ENCODE measurements at places on chromosomes 4 and X.
A peak's percentile ranks its signal among the peaks of the same experiment; 100 is the strongest.

DNA sequence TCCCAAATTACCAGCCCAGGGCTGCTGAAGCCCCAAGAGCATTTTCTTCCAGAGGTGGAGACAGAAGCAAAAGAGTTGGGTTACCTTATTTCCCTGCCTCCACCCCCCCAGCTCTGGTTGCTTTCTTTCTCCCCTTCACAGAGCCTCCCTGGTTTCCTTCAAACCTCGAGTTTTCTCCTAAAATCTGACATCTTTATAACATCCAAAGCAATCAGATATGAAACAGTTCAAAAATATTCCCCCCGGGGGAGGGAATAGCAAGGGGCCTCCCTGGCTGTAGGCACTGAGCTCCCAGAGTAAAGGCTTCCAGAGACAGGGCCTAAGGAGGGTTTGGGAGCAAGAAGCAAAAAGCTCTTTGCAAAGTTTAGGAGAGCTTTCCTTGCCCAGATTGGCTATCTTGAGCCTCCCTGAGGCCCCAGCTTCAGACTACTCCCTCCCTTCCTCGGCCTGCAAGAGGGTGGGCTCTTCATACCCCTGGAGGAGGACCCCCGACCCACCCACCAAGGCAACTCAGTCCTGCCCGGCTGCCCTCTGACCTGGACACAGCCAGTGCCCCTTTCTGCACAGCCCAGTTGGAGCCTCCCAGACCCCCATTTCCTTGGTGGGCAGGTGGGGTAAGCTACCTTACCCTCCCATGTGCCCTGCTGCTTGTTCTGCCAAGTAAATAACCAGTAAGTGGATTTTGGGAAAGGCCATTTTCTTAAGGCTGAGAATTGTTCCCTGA is 7.6 kb downstream of the MAMLD1 start:
- DNase-seq, result no peak

DNA sequence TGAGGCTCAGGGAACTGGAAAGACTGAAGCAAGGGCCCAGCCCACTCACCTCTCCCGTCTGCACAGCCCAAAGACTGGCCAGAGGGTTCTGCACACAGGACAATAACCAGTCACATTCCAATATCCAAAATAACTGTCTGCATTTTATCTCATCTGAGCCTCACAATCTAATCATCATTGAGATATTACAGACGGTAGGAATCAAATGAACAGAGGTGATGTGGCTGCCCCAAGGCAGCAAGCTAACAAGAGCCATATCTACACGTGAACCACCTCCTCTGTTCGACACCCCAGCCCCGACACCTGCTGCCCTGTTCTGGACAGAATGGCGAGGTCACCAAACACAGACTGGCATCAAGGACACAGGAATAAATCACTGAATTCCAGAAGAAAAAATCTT is 60.5 kb downstream of the AFAP1 start:
- no peak for DNase-seq

GRCh38 chrX:19005909-19006308 is 22.0 kb upstream of the PHKA2 start:
- no peak for DNase-seq

GRCh38 chrX:57596516-57596915 is 4.7 kb downstream of the ZXDB start:
- DNase-seq, result no peak

DNA sequence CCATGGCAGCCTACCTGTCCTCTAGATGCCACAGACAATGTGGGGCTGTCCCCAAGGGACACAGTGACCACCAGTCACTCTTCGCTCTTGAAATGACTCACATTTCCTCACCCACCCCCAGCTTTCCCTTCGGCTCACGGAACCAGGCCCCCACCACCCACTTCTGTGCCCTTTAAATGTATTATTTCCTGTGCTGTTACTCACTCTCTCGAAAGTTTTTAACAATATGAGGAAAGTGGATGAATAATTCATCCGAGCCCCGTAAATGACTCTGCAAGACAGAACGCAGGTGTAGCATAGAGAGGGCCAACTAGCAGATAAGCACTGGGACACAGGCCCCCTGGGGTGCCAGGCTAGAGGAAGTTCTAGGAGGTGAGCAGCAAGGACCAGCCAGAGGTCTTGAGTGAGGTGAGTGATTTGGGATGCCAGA is 179.5 kb upstream of the TBL1X start:
- peak; percentile 60 for DNase-seq

Data from stimulated activated CD4-positive, alpha-beta T cell treated with anti-CD3 and anti-CD28 coated beads, Interleukin-4, amount 100 ng/mL, for 1 hour (primary cell).